WTC11 (cell line): ENCODE measurements at places on chromosomes 3 and 15. TPM values are rescaled to one million over a fixed set of nuclear protein-coding genes. Genes with fewer than 3 reads are reported as not detected.

Gene MESP1
- total RNA-seq: 0.32 to 0.50 TPM (median 0.41 TPM) in 3 replicates

Gene PIK3R4
- total RNA-seq: 37.2 to 43.8 TPM (median 41.5 TPM) in 3 replicates

Gene TMCO5A
- total RNA-seq: not detected in 3 replicates

Gene CDCP1
- 13.4 to 14.6 TPM (median 13.5 TPM) in 3 replicates for total RNA-seq

Gene SENP2
- 55.0 to 57.2 TPM (median 56.9 TPM) in 3 replicates for total RNA-seq

Gene EBLN2
- total RNA-seq: 2.3 to 4.3 TPM (median 3.1 TPM) in 3 replicates

Gene NR1I2
- total RNA-seq: 1.7 to 2.8 TPM (median 2.7 TPM) in 3 replicates

Gene BTLA
- total RNA-seq: 0.14 to 0.37 TPM in 2 of 3 replicates, not detected in the other

Gene GPR15
- total RNA-seq: 0.14 TPM in 1 of 3 replicates, not detected in the others

Gene CPNE9
- 3.2 to 6.6 TPM (median 6.0 TPM) in 3 replicates for total RNA-seq

Gene MUC20
- total RNA-seq: 0.34 to 0.77 TPM (median 0.57 TPM) in 3 replicates

Gene ATG3
- total RNA-seq: 44.3 to 60.1 TPM (median 48.1 TPM) in 3 replicates

Gene UMPS
- 39.7 to 45.4 TPM (median 42.0 TPM) in 3 replicates for total RNA-seq

Gene CMTM8
- total RNA-seq: 9.0 to 11.2 TPM (median 9.1 TPM) in 3 replicates

Gene IFT57
- total RNA-seq: 24.8 to 32.1 TPM (median 28.4 TPM) in 3 replicates

Gene ZNF662
- total RNA-seq: 2.7 to 3.5 TPM (median 2.9 TPM) in 3 replicates

Gene GXYLT2
- total RNA-seq: 5.3 to 6.5 TPM (median 6.2 TPM) in 3 replicates
